ENCODE measurements at places on chromosomes 4 and X.

DNA sequence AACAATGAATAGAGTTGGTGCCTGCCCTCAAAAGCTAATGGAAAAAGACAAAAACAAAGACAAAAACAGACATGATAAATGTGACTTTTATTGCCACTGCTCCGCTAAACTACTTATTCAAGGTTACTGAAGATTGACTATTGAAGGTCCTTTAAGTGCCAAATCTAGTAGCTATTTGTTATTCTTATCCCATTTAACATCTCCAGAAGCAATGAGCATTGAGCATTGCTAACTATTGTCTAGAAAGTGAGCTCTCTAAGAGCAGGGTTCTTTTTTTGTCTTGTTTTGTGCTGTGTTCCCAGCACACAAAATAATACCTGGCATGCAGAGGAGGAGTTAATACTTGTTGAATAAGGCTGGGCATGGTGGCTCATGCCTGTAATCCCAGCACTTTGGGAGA, 95.4 kb upstream of the SFRP2 start:
- DNase-seq: no peak

- DNase-seq: no peak
Measured at GRCh38 chrX:53320543-53321229, 39.3 kb upstream of the IQSEC2 start.

DNA sequence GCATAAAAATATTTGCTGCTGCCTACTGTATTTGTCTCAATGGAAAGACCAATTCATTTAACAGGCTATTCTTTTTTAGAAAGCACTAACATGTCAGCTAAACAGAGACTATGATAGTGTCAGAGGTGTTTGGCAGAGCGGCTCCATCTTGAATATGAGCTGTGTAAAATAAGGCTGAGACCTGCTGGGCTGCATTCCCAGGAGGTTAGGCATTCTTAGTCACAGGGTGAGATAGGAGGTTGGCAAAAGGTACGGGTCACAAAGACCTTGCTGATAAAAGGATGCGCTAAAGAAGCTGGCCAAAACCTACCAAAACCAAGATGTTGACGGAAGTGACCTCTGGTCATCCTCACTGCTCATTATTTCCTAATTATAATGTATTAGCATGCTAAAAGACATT, 41.8 kb downstream of the NPY5R start:
- DNase-seq: no peak

DNA sequence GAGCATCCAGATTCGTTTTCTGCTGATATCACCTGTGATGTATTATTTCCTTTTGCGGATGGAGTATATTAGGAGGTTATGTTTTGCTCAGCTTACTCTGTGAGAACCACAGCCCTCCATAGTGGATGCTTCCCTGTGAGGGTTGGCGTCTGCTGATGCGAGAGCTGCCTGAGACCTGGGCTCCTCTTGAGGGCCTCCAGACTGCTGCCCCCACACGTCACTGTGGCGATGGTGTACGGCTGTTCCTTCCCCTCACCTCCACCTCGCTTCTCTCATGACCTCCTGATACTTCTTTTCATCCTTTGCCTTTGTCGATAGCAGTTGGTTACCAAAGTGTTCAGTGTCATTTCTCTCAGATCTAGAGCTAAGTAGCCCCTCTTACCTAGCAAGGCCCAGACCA, 71.7 kb downstream of the TNIP2 start:
- DNase-seq: no peak

GRCh38 chr4:93201471-93202096, 627.0 kb upstream of the ATOH1 start:
- DNase-seq: no peak

GRCh38 chr4:89657931-89658700, 178.8 kb downstream of the SNCA start:
- DNase-seq: peak; percentile 36

GRCh38 chr4:997375-998071, 4.3 kb upstream of the SLC26A1 start:
- DNase-seq: no peak

GRCh38 chr4:170190265-170190664, 100.5 kb upstream of the AADAT start:
- DNase-seq: no peak

DNA sequence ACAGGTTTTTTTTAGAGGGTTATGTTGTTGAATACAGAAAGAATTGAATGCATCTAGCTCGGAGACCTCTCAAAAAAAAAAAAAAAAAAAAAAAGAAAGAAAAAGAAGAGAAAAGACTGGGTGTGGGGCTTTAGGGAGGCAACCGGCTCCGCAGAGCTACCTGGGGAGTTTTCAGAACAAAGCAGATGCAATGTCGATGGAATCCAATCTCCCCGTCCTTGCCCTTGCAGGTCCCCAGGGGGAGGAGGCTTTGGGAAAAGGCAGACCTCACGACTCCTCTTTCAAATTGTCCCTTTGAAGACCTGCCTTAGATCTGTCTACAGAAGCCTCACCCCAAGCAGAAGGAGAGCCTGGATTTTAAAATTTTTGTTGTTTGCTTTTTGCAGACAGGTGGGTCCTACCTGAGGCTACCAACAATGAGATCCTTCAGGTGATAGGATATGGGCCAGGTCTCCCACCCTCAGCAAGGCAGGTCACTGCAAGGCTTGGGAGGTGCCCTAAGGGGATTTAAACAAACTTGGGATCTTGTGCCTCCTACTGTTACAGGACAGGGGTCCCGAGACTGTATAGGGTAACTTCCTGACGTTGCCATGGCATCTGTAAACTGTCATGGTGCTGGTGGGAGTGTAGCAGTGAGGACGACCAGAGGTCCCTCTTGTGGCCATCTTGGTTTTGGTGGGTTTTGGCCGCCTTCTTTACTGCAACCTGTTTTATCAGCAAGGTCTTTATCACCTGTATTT, 75.2 kb upstream of the PRKX start:
- no peak for DNase-seq

DNA sequence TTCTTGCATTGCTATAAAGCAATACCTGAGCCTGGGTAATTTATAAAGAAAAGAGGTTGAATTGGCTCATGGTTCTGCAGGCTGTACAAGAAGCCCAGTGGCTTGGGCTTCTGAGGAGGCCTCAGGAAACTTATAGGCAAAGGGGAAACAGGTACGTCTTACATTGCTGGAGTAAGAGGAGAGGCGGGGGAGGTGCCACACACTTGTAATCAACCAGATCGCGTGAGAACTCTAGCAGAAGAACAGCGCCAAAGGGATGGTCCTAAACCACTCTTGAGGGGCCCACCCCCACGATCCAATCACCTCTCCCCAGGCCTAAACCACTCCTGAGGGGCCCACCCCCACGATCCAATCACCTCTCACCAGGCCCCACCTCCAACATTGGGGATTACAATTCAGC, 50.6 kb upstream of the SHOX start:
- no peak for DNase-seq

- DNase-seq: no peak
Measured at GRCh38 chr4:26819026-26819425, 41.6 kb upstream of the STIM2 start.

- DNase-seq: no peak
Measured at GRCh38 chrX:14884714-14885113, 11.5 kb downstream of the MOSPD2 start.

DNA sequence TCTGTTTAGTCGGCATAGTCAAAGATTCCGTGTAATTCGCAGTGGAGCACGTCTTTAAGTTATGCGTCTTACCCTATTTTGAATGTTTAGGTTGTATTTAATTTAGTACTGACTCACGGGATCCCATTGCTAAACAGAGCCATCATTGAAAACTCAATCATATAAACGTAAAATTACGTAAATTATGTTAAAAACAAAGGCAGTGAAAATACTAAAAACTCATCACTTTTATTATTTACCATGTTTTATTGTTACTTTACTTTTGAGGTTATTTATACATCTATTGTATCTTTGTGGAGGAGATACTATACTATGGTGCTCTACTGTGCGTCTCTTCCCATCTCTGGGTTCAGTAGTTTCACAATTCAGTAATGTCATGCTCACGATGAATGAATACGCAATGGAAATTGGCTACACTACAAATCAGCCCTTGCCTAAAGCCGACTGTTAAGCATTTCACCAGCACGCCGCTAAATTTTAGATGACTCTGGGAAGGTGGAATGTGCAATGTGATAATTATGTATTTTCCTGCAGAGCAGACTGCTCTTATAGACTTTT, 944 bp downstream of the FUNDC2 start:
- peak; percentile 85 for DNase-seq

DNA sequence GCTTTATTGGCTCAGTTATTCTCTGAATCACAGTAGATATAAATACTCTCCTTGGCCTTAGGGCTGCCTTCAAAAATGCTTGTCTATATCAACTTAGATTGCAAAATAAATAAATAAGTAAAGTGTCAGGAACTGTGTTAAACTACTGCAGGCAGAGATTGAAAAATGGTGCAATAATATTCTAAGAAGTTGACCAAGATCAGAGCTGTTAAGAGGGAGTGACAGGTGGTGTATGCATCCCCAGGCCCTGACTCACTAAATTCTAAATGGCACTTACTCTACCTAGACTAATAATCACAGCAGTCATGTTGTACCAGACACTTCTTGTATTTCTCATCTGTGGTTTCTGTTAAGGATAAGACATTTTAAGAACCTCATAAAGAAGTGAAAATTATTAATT, 235.1 kb upstream of the SPOCK3 start:
- DNase-seq: no peak

DNA sequence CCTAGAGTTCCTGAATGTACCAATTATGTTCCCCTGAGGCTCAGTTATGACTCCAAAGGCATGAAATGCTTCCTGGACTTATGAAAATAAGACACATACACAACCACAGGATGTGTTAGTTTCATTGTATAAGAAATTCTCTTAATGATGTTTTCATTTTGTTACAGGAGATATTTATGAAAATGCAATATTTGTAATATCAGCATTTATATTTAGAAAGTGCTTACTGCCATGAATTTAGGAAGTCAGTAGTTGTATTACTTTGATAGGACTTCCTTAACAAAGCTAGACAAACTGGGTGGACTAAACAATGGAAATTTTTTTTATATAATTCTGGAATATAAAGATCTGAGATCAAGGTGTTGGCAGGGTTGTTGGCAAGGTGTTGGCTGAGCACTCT, 572.1 kb upstream of the IGFBP7 start:
- DNase-seq: no peak

GRCh38 chr4:10063544-10064300, 42.4 kb upstream of the SLC2A9 start:
- DNase-seq: peak; percentile 89

- no peak for DNase-seq
Measured at GRCh38 chr4:175953960-175954521, 111.6 kb upstream of the WDR17 start.

GRCh38 chrX:51151734-51152133, 180.9 kb upstream of the NUDT10 start:
- DNase-seq: peak; percentile 1

GRCh38 chr4:30904588-30904987, 184.4 kb downstream of the PCDH7 start:
- DNase-seq: no peak

GRCh38 chrX:100356351-100356896, 53.6 kb downstream of the PCDH19 start:
- DNase-seq: no peak

GRCh38 chrX:23844502-23845138, 61.6 kb downstream of the SAT1 start:
- peak; percentile 50 for DNase-seq
